ENCODE measurements at places on chromosomes 13 and 19.
A peak's percentile ranks its signal among the peaks of the same experiment; 100 is the strongest.

DNA sequence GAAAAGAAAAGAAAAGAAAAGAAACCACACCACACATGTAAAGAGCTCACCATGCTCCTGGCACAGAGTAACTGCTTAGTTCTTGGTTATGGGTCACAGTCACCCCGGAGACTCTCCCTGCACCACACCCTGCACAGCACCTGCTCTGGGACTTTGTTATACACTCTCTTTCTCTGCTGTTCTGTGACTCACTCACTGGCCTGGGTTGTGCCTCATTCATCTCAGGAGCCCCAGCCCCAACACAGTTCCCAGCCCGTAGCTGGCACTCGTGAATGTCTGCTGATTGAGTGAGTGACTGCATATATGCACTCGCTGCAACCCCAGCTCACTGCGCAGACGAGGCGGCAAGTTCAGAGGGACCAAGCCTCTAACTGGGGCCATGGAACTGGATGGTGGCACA, 22.9 kb upstream of the ZNF507 start:
- DNase-seq = no peak

GRCh38 chr19:9786819-9787218, 18.3 kb upstream of the ZNF846 start:
- DNase-seq = no peak

- DNase-seq = no peak
Observed at GRCh38 chr13:59340581-59340980, 823.1 kb downstream of the DIAPH3 start.

GRCh38 chr13:19984430-19985218, 26.1 kb downstream of the ZMYM2 start:
- no peak for DNase-seq

GRCh38 chr19:16327911-16328823, 3.5 kb downstream of the KLF2 start:
- DNase-seq = peak; percentile 78

DNA sequence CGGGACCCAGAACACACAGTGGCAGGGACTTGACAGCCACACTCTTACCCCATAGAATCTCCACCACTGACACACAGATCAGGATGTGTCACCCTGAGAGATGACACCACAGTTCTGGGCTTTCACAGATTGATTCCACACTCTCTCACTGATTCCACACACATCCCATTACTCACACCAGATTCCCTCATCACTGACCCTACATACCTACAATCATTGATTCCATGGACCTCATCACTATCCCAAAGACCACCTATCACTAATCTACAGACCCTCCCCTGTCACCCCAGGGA, 57.6 kb upstream of the ZNF527 start:
- DNase-seq = no peak

DNA sequence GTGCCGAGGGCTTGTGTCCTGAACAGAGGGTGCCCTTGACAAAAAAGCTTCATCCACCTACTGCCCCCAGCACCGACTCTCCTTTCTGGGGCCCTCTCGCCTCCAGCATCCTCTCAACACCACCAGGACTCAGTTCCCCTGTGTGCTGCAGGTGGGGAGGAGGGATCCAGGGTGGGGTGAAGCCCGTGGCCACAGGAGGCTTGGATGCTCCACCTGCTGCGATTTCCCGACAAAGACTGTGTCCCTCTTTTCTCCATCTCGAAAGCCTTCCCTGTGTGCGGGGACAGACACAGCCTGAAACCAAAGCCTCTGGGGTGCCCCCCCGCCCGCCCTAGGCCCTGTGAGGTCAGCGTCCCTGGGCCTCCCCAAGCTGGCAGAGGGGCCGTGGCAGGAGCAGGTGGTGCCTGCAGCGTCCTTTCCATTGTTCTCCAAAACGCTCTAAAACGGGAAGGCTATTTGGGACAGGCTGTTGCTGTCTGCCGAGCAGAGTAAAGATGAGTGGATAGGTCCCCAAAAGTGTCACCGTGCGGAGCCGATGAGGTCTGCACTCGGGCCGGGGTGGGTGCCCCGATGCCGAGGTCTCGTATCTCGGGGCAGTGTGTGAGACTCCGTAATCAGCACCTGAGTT, 185.7 kb downstream of the PTPRS start:
- no peak for DNase-seq
